ENCODE measurements at places on chromosomes 6 and 20. TPM values are rescaled to one million over a fixed set of nuclear protein-coding genes. Genes with fewer than 3 reads are reported as not detected.

DNA sequence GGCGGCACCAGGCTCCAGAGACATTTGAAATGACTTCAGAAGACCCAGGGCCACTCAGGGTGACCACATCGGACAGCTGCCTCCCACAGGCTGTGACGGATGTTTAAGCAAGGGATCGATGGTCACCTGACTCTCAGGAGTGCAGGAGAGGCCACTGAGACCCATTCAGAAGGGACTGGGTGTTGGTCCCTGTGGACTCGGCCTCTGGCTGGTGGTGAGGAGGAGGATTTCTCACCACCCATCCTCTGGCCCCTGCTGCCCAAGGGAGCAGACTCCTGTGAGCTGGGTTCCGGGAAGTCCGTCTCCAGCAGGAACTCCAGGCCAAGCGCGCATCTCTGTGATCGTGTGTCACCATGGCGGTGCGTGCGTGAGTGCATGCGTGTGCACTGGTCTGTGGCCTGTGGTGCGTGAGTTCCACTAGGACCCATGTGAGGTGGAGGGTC is 25.5 kb downstream of the NPEPL1 start:
- no peak for DNase-seq

DNA sequence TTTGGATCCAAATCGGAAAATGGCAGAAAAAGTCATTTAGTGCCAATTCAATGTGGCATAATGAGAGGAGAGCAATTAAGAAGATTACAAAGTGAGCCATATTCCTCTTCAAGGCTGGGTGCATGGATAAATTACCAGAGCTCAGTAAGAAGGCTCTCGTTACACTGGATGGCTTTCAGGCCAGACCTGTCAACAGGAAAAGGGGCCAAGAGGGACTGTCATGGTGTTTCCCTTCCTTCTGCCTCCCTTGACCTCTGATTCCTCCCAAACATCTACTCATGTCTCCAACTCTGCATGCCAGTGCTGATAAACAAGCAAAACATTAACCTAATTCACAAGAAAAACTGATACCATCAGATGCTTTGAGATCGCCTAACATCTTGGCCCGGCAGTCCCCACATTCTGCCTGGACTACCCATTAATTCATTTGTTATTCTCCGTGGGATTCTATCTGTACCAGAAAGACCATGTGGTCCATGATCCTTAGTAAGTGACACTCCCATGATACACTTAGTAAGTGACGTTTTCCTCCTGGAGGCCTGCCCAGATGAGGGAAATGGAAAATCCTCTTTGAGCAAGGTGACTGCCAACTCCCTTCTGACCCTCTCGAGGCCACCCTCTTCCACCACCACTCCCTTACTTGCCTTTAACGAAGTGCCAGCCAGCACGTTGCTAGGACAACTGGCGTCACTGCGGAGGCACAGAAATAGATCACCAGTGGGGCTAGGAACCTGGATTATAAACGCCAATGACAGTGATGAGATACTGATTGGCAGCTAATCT is 239.2 kb downstream of the GMPR start:
- DNase-seq, result no peak

The MAP7 gene
- 29.5 TPM for total RNA-seq

DNA sequence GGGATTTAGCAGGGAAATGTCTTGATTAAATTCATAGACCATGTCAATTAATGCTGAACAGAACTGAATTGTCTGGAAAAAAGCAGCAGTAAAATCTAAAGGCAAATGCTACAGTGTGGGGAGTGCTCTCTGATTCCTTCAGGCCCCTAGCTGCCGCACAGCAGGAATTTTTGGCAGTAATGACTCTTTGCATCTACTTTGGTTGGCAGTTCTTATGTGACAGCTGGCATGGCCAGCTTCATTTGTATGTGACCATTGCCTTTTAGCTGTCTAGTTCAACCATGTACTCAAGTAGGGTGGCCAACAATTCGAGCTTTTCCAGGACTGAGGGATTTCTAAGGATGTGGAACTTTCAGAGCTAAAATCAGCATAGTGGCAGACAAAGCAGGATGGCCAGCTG is 499.1 kb upstream of the MAN1A1 start:
- DNase-seq, result no peak

- no peak for DNase-seq
Measured at GRCh38 chr20:20366876-20367574, 879 bp upstream of the INSM1 start.

- DNase-seq, result no peak
Measured at GRCh38 chr6:2416128-2416712, 170.8 kb upstream of the GMDS start.

- DNase-seq, result no peak
Measured at GRCh38 chr6:140027219-140027618, 652.8 kb upstream of the CITED2 start.

The PRKN gene
- total RNA-seq, result 3.8 TPM

The SLC35D3 gene
- not detected for total RNA-seq

- DNase-seq, result no peak
Measured at GRCh38 chr6:107244082-107244741, 128.9 kb upstream of the BEND3 start.

The COL11A2 gene
- total RNA-seq, result 1.8 TPM

GRCh38 chr6:157751547-157752200 is 71.4 kb upstream of the SNX9 start:
- no peak for DNase-seq

GRCh38 chr6:37244430-37245310 is 12.9 kb upstream of the TBC1D22B start:
- peak; percentile 66 for DNase-seq

GRCh38 chr20:46021361-46022359 is 7.4 kb upstream of the SLC12A5 start:
- DNase-seq, result peak; percentile 64

- no peak for DNase-seq
Measured at GRCh38 chr20:44513871-44514270, 8.0 kb downstream of the SERINC3 start.

- no peak for DNase-seq
Measured at GRCh38 chr20:47351643-47352331, 4.7 kb downstream of the ZMYND8 start.

DNA sequence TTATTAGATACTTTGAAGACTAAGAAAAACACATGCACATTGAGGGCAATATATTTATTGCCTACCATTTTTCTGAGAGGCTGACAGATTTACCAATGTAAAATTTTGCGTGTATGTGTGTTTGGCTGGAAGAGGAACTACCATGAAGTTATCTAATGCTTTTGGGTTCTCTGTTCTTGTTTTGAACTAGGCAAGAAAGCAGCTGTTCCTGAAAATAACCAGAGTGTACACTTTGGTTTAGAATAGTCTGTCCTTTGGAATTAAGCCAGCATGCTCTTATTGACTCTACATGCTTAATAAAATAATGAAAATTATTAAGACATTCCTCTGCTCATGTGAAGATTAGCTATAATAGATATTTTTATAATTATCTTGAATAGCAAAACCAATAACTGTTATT is 129.2 kb downstream of the MYB start:
- no peak for DNase-seq

- no peak for DNase-seq
Measured at GRCh38 chr20:58702161-58702510, 9.5 kb downstream of the NPEPL1 start.

The ULBP2 gene
- total RNA-seq, result 7.6 TPM

Data from Calu3 (cell line).